ENCODE measurements at places on chromosomes 5 and 9. TPM values are rescaled to one million over a fixed set of nuclear protein-coding genes. Genes with fewer than 3 reads are reported as not detected.

The MZB1 gene
- polyA plus RNA-seq: 0.48 TPM

The TRIM14 gene
- polyA plus RNA-seq: 6.8 TPM

- no peak for DNase-seq
Measured at GRCh38 chr5:37833990-37834389, 5.9 kb downstream of the GDNF start.

GRCh38 chr5:56100439-56101176 is 105.8 kb upstream of the IL6ST start:
- DNase-seq: no peak

DNA sequence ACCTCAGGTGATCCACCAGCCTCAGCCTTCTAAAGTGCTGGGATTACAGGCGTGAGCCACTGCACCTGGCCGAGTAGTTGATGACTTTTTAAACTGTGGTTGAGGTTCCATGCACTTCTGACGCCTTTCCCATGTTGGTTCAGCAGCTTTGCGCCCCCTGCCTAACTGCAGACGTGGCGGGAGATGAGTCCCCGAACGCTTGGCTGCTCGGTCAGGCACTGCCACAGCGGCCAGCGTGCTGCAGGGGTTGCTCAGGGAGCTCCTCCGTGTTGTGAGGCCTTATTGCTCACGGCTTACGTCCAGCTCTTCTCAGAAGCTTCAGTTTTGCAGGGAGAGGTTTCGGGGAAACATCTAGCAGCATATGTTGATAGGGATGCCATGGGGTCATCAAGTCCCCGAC is 35.3 kb downstream of the HABP4 start:
- DNase-seq: no peak

DNA sequence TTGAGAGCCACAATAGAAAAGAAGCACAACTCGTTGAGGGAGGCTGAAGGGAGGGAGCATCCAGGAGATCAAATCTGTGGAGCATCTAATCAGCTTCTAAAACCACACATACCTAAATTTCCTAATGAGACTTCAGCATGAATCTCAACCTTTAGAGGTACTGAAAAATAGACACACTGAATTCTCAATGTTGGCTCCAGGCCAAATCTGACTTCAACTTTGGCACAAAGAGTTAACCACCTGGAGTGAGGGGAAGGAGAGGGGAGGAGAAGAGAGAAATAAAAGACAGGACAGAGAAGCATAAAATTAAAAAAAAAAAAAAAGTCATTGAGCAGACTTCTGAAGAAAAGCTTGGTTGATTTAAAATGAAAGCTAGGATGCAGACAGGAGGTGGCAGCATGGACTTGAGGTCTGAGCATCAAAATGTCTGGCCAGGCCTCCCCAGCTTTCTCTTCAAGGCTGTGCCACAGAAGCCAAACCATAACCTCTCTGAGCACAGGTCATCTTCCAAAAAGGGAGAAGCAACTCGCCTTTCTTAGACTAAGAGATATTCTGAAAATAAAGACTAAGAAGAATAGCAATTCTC is 205.6 kb downstream of the DENND1A start:
- no peak for DNase-seq

The SPATA31A3 gene
- polyA plus RNA-seq: not detected

GRCh38 chr9:33737811-33738606 is 57.4 kb upstream of the PRSS3 start:
- DNase-seq: no peak

Data from left renal cortex interstitium (tissue), 4 donors.